ENCODE measurements at places on chromosomes 16 and 17.

DNA sequence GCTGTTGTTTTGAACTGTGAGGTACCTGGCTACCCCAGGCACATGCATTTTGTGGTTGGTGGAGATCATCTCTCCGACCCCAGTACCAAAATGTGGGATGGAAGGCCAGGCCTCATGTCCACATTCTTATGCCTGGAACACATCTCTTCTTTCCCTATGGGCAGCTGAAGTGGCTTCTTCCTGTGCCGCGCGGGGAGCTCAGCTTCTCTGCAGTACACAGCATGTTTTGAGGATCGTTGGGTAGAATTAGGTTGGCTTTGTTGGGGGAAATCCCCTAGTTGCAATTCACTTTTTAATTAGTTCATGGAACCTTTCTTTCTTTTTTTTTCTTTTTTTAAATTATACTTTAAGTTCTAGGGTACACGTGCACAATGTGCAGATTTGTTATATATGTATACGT is 242.1 kb downstream of the MSI2 start:
- DNase-seq = no peak

DNA sequence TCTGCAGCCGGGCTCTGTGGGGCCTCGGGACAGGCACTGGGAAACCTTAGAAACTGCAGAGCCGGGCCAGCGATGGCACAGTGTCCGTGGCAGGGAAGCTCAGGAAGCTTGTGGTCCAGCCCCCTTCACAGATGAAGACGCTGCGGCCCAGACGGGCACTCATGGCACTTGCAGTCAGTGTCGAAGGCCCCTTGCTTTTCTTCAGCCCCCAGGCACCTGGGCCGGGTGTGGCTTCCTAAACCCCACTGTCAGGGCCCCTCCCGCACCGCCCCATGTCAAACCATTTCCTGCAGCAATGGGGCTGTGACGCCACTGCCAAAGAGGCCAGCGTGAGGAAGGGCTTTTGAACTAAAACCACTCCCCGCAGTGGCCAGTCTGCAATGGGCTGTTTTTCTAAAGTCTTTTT is 164.0 kb downstream of the LAT start:
- DNase-seq = no peak

DNA sequence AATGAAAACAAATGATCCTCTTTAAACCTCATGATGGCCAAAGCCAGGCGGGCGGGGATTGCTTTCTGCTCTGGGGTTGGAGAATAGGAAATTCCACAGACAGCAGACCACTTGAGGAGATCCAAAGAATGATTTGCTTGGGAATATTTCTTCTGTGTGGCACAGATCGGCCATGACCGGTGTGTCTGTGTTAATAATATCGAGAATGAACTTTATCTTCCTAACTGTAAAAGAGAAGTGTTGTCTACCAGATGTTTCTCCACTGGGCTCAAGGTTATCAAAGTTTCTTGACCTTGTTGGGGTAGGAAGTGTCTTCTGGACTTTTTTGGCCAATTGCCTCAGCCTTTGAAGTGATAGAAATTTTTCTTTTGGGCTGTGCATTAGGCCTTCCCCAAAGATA is 186.6 kb upstream of the ZFHX3 start:
- no peak for DNase-seq

- no peak for DNase-seq
These were observed 80.1 kb downstream of the SOCS1 start for GRCh38 chr16:11175787-11176341.

DNA sequence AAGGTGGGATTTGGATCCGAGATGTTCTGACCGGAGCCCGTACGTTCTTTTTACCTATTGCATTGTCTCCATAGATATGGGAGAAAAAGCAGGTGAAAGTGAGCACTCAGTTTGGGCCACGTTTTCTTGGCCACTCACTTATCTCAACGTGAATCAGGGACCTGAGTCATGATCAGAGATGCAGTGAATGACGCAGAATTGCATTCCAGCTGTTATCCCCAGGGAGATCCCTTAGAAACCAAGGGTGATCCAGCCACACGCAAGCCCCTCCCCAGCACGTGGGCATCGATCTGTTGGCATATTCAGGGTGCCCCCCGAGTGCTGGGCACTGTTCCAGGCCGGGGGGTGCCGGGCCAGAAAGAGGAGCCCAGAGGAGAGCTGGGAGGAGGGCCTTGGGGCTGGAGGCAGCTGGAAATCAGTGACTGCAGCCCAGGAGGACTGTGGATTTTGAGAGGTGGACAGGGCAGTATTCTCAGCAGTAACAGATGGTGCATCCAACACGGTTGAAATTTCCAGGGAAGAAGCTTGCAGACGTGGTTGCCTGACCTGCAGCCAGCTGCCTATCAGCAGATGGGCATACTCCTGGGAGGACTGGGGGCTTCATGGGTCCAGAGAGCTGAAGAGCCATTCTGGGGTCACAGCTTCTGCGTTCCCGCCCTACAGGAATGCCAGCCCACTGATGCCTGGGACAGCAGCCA is 87.2 kb upstream of the CACNG5 start:
- no peak for DNase-seq

DNA sequence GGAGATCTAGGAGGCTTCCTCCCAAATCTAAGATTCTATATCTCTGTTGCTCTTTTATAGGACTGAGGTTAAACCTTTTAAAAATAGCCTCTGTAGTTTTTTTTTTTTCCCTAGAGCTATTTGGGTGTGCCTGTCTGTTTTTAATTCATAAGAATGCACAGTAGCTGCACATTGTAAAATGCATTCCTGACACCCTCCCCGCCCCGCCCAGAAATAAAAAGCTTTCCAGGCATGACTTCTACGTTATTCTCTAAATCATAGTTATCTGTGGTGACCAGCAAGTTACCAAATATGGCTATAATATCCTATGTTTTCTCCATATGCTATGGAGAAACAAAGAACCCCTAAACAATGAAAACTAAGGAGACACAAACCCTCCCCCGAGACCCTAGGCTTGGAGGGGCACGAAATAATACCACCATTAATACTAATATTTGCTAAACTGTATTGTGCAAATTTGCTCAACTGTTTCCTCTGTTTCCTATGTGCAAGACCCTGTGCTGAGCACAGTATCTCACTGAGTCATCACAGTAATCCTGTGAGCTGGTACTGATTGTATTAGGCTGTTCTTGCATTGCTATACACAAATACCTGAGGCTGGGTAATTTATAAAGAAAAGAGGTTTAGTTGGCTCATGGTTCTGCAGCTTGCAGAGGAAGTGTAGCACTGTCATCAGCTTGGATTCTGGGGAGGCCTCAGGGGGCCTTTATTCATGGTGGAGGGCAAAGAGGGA is 388.3 kb downstream of the CA10 start:
- no peak for DNase-seq

Measured in cerebellar nuclear complex (tissue), 1 donor.